T-helper 9 cell (primary cell): ENCODE measurements at places on chromosomes 7 and 10.

DNA sequence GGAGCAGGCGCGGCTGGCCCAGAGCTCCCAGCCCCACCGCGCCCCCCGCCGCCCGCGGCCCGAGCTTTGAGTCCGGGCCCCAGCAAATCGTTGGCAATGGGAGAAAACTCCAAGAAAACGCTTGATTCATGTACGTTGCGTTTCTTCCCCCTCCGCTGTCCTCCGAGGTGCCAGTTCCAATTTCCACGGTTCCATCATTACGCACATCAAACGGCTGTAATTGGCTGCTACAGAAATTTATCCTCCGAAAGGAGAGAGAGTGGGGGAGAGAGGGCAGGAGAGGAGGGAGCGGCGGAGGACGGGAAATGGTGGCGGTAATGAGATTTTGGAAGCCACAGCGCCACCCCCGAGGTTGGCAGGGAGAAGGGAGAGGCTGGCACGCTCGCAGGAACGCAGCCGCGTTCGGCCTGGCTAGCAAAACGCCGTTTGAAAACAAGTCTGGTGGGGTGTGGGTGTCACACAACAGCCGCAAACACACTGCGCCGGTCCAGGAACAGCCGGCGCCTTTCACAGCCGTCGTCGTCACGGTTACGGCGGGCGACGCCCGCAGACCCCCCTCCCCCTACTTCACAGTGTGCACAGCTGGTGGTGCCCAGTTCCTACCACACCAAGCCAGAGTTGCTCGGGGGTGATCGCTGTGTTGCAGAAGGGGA lies 57.5 kb downstream of the UNCX start:
- DNase-seq = no peak

GRCh38 chr7:148711191-148712102 lies 12.7 kb downstream of the CUL1 start:
- DNase-seq = no peak

DNA sequence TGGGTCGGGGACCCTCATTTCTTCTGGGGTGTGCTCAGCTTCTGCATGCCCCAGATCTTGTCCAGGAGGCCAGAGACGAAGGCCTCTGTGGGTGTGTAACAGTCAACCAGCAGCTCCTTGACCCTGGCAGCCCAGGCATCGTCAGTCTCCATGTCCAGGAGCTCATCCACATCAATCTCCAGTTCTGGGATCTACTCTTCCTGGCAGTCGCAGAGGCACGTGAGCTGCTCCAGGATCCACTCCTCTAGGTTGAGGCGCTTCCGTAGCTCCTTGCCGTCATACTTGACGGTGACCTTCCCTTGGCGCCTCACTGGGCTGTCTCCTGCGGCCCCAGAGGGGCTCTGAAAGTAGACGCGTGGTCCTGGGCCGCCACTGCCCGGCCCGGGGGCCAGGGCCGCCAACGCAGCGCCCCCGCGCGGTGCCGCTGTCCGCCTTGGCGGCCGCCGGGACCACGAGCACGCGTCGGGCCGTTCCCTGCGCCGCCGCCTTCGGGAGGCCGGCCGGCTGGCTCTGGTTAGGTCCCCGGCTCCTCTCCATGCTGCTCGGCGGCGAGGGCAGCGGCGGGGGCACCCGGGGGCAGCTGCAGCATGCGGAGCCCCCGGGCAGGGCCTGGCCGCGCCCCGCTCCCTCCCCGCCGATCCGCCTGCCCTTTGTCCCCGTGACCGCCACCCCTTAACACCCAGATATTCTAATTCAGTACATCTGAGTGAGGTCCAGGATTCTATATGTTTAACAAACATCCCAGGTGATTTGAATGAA lies 170.5 kb downstream of the SEPTIN7 start:
- no peak for DNase-seq

- no peak for DNase-seq
These were observed 618.2 kb upstream of the MGMT start for GRCh38 chr10:128848810-128849209.

DNA sequence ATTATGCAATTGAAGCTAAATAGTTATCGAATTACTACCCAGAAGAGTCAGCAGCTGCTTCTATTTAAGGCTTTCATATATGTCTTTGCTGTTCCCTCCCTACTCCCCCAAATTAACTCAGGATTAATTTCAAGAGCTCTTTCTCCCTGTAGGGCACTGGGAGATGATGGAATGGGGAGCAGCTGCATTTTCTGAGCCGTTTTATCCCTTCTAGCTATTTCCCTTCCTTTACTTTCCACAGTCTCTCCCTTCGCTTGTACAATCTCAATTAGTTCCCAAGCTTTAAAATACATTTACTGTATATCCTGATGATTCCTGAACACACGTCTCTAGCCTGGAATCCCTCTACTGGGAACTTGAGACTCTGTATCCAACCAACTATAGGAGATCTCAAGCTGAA lies 19.8 kb upstream of the TSPAN12 start:
- no peak for DNase-seq

- no peak for DNase-seq
These were observed 1.0 kb downstream of the MMD2 start for GRCh38 chr7:4957847-4958476.

DNA sequence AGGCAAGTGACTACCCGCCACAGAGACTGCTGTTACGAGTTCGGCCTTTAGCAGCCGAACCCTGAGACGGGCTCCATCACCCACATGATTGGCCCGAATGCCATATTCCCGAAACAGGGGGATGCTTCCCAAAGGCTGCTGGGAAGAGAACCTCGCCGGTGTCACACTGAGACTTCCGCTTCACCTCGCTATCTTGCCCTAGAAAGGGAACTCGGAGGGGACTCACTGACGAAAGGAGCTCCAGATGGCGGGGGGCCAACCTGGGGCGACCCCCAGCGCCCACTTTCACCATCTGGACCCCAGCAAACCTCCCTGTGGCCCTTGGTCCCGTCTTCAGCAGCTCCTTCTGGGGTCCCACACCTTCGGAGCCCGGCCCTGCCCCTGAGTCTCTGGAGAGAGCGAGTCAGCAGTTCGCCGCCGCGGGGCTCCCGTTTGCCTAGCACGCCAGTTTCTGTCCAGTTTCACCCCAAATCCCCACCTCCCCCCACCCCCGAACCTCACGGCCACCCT lies 529 bp downstream of the HPS1 start:
- no peak for DNase-seq

GRCh38 chr10:110865186-110865808 lies 6.4 kb upstream of the PDCD4 start:
- DNase-seq = no peak

DNA sequence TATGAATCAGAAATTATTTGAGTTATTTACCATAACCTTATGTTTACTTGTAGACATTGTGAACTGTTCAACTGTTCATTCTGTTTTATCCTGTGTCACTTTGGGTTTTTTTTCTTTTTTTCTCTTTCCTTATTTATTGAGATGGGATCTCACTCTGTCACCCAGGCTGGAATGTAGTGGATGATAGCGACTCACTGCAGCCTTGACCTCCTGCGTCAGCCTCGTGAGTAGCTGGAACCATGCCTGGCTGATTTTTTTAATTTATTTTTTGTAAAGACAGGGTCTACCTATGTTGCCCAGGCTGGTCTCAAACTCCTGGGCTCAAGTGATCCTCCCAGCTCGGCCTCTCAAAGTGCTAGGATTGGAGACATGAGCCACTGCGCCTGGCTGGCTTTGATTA lies 97.1 kb downstream of the CSTF2T start:
- no peak for DNase-seq

DNA sequence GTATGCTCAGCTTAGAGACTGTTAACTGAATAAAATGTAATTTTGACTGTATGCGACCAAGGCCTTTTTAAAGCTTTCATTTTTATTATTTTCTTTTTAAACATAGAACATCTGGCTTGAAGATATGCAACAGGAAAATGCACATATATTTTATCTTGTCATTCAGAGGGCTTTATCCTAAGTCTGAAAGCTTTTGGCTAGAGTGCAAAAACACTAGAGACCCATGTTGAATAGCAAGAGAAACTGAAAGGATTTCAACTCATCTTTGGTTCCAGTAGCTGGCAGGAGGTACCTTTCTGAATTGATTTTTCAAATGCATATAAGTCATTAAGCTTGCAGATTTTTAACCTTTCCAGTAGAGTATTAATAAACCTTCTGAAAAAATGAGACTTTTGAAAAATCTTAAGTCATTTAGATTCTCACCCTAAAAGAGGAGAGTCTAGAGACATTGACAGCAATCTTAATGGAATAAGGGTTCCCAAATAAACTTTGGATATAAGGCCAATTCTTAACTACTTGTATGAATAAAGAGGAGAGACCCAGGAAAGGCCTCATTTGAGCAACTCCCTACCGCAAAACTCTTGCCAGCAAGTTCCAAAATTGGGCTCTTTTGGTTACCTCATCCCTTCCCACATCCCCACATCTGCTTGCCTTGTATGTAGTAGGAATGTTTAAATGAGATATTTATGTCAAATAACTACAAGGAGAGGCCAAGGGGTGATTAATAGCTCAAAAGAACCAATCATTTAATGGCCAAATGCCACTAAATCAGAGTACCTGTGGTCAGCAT lies 454.4 kb downstream of the HTR7 start:
- DNase-seq = no peak

GRCh38 chr7:81516898-81517297 lies 252.9 kb downstream of the HGF start:
- DNase-seq = no peak

- DNase-seq = no peak
These were observed 195.3 kb downstream of the BMPER start for GRCh38 chr7:34100661-34101060.

- no peak for DNase-seq
These were observed 30.8 kb downstream of the UNCX start for GRCh38 chr7:1263391-1263951.

DNA sequence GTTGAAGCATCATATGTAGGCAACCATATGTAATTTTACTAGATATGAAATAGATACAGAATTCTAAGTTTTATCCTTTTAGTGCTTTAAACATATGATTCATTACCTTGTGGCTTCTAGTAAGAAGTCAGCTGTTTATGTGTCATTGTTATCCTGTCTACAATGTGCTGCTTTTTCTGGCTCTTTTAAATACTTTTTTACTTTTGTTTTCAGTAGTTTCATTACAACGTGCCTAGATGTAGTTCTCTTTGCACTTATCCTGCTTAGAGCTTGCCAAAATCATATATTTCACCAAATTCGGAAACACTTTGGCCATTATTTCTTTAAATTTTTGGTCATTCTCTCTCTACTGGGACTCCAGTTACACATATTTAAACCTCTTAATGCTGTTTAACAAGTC lies 26.4 kb downstream of the YAE1 start:
- no peak for DNase-seq

DNA sequence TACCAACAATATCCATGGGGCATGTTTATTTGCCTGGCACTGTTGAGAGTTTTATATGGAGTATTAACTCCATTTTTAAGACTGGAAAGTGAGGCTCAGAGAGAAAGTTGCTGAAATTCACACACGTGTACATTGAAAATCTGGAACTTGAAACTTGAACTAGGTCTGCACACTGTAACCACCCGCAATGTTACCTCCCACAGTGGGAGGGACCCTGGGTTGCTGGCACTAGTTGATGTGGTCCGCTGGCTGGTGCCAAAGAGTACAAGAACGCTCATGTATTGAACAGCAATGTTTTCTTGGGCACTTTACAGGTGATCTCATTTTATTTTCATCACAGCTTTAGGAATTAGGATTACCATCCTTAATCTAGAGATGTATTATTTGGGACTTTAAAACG lies 253.2 kb downstream of the INHBA start:
- no peak for DNase-seq

DNA sequence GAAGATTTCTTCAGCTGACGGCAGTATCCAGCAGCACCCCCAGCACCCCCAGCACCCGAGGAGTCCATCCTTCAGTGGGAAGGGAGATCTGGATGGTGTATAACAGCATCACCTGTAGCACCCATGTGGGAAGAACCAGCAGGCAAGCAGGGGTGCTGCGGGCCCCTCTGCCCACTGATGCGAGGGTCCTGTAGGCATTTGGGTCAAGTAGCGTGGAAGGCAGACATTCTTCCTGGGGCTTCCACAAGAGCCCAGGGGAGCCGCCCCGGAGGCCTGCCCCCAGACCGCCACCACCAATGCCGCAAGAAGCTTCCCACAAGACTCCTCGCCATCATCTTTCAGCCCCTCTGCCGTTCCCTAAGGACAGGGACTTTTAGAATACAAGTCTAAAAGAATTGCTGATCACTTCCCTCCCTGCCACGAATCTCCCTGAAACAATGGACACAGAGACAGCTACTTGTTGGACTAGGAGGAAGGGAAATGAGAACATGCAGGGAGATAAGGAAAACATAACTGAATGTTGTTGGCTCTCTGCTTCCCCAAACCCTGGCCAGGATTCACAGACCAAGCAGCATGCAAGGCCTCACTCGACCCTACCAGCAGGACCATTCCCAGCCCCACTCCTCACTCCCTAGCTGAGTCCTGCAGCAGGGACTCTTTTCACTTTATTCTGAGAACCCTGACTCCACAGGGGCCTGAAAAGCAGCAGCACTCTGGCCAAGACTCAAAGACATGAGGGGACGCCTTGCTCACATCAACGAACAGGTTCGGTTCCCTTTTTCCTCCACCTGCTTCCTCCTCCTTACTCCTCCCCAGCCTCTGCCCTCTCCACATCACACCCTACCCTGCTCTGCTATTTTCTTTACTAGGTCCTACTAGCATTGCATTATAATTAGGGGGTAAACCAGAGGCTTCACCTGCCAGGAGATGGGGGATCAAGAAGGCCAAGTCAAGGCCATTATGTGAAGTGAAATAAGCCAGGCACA lies 164.5 kb downstream of the HERPUD2 start:
- DNase-seq = no peak

GRCh38 chr7:1913466-1914282 lies 243.6 kb downstream of the ELFN1 start:
- DNase-seq = no peak

GRCh38 chr10:132443605-132443982 lies 46.6 kb downstream of the PWWP2B start:
- DNase-seq = peak; percentile 58

DNA sequence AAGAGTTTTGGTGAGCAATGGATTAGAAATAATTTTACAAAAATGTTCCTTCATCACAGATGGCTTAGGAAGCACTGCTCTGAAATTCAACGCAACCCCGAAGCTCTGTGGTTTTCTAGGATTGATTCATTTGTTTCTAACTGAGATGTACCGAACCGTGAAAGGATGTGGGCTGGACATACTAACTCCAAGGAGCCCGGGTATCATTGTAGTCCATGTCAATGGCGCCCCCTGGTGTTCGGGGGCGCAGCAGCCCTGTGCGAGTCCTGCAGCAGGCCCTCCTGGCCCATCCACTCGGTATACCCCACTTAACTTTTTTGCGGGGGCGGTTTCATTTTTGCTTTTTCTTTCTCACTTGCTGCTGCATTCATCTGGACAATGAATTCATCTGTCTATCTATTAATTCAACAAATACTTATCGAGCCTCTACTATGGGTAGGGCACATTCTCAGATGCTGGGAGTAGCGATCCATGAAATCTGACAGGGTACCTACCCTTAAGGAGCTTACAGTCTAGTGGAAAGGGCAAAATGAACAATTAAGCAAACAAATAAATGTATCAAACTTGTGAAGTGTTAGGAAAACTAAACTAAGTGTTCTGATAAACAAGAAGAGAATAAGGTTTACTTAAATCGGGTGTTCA lies 25.2 kb upstream of the ITPRID1 start:
- no peak for DNase-seq

- DNase-seq = no peak
These were observed 302.0 kb downstream of the ETV1 start for GRCh38 chr7:13687500-13687899.

- DNase-seq = no peak
These were observed 7.0 kb downstream of the MXI1 start for GRCh38 chr10:110214371-110214826.
